ENCODE measurements at places on chromosomes 2 and 18.

- DNase-seq, result no peak
These were observed 66.6 kb downstream of the CTIF start for GRCh38 chr18:48605408-48605845.

DNA sequence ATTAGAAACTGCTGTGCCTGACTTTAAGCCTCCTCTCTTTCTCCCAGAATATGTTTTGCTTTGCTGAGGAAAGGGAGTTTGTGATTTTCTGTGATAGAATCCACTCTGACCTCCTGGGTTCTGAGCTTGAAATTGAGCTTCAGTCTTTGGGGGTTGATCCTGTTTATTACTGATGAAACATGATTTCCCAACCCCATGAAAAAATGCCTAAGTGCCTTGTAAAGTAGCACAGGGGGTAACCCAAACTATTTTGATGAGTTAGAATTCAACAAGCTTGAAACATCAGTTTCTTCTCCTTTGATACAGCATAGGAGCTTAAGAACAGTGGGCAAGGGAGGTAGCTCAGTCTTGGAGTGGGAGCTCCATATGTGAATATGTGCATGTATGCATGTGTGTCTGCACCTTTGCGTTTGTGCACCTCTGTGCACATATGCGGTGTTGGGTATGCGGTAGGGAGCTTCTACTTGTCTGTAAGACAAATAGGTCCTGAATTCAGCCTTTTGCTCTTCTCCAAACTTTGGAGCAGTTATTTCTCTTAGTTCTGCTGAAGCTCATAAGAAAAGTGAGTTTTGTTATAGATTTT lies 364.6 kb downstream of the OSR1 start:
- DNase-seq, result no peak

DNA sequence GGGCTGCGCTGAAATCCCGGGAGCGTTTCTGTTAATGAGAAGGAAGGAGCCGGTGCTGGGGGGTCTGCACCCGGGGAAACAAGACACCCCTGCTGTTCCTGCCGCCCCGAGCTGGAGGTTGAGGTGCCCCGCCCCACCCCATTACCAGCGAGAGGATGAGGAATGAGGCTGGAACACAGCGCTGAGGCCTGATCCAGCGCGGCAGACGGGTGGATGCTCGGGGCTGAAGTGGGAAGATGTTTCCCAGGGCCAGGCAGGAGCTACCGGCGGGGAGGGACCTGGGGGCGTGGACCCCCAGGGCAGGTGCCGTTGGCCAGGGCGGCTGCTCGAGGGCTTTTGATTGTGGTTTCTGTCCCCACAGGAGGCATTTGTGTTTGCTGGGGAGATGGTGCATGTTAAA lies 134.3 kb upstream of the CTDP1 start:
- no peak for DNase-seq

- DNase-seq, result no peak
These were observed 316.4 kb downstream of the DSEL start for GRCh38 chr18:67199993-67200617.

DNA sequence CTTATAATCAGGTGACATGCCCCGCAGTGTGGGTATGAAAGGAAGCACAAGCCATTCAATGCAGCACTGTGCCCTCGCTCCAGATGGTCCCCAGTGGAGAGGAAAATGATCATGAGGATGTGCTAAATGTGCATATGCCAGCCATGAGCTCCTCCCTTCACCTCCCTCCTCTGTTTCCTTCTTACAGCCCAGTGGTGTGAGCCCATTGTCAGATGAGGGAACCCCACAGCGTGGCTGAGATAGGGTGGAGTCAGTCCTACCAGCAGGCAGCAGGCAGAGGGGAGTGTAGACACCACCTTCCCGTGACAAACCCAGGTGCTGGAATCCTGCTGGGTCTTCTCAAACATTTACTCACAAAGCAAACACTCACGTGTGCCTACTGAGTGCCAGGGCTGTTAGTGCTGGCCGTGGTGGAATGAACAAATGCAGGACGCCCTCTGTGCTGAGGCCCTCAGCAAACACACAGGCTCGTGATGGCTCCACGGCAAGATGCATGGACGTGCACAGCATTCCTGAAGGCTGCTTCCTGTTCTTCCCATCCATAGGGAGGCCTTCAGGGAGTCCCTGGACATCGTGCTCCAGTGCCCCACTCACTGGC lies 181.7 kb upstream of the TPO start:
- DNase-seq, result no peak

DNA sequence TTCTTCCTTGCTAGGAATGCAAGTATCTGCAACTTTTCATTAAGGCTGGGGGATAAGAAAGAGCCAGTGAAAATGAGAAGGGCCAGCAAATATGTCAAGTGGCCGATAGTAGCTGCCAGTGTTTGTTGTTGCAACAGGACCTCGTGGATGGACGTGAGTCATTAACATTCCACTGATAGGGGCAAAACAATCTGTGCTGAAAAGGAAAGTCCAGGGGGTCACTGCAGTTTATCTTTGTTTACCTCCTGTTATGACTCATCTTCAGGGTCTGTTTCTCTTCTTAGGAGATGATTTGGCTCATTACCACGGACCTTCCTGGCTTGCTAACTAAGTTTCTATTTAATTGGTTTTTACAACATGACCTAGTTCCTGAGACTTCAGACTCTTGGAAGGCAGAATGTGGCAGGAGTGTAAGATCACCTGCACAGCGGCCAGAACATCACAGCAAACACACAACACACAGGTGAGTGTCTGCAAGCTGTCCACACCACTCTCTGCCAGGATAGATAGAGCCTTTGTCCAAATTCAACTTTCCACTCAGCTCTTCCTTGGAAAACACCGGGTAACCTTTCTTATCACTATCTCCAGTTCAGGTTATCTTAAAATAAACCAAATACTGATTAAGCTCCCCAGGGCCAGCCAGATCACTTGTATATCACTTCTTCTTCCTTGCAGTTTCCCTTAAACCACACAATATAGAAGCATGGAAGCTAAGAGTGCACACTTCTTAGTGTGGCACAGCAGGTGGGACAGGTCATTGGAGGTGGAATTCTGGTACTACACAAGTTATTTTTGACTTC lies 157.5 kb upstream of the LMAN1 start:
- DNase-seq, result no peak

- DNase-seq, result no peak
These were observed 34.6 kb downstream of the PREPL start for GRCh38 chr2:44326548-44327264.

GRCh38 chr18:76538846-76539245 lies 43.8 kb upstream of the ZNF516 start:
- DNase-seq, result no peak

DNA sequence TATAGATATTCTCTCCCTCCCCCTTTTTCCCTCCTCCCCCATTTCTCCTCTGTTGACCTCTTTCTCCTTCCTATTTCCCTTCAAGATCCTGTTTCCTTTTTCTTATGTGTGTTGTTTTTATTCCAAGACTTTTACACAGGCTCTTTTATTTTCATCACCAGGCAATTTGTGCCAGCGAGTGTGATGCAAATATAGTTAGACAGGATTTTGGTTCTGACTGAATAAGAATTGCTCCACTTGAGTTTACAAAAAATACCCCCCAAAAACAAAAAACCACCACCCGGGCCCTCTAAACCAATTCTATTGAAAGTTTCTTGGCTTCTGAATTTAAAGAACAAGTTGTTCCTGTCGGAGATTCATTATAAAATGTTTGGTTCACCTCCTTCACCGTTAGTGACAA lies 50.9 kb upstream of the MAPK4 start:
- no peak for DNase-seq

DNA sequence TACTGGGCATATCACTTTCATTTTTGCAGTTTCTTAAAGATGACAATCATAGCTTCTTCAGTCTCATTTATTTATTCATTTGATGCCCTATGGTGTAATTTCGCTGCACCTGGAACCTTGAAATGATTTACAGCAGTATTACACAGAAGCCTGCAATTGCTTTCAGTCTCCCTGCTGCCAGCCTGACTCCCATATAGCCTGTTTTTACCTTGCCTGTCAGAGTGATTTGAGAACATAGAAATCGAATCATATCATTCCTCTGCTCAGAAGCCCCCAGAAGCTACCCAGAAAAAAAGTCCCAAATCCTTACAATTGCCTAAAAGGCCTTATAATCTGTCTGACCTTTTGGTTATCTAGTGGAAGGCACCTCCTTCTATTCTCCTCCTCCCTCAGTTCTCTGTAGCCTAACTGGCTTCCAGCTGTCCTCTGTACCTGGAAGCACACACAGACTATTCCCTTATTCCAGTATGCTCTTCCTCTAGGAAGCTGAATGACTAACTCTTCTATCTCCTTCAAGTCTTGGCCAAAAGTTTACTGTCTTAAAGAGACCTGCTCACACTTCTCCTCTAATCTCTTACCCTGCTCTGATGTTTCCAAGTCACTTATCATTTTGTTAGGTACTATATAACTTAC lies 12.6 kb downstream of the SCN3A start:
- no peak for DNase-seq

DNA sequence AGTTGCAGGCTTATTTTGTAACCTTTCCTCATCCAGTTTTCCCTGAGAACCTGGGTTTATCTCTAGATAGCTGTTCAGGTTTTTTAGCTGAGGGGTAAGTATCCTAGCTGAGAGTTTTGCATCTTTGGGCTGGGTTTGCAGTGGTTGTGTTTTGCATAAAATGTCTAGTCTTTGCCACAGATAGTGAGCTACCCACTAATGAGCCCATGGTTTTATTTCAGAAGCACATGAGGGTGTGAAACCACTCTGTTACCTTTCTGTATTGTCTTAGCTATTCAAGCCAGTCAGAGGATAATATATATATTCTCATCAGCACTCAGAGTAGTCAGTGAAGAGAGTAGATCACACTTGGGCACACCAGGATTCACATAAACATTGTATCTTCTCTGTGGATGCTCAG lies 24.6 kb upstream of the TXNDC2 start:
- DNase-seq, result no peak

DNA sequence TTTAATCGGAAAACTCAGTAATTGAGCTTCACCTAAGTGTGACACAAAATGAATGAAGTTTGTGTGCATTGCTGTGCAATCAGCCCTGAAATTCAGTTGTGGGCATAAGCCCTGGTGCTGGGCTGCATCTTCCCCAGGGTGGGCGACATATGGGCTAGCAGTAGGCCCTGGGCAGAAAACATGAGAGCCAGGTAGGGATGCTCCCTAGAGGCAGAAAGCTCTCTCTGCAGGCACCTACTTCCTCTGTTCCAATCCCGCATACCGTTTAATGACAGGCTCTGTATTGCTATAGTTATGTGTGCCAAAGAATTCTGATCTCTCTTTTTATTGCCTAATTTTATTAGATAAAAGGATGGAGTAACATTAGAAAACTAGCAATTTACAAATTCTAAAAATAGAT lies 456.7 kb downstream of the NRXN1 start:
- DNase-seq, result no peak

- DNase-seq, result no peak
These were observed 94.0 kb downstream of the GLI2 start for GRCh38 chr2:120829633-120830025.

DNA sequence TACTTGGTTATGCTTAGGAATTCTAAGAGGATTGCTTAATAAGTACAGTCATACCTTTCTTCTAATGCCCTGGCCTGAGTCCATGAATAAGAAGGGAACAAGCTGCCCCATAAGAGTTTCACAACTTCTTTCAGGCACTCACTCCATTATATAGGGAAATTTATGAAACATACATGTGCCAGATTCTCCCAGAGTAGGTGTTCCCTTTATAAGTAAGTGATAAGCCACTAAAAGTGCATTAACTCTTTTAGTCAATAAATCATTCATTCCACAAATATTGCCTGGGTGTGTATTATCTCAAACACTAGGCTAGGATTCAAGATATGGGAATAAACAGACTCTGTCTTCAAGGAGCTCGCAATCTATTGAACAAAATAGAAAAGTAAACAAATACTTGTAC lies 84.5 kb upstream of the RBBP8 start:
- DNase-seq, result no peak

- DNase-seq, result no peak
These were observed 88.8 kb downstream of the CDC42EP3 start for GRCh38 chr2:37582481-37583220.

DNA sequence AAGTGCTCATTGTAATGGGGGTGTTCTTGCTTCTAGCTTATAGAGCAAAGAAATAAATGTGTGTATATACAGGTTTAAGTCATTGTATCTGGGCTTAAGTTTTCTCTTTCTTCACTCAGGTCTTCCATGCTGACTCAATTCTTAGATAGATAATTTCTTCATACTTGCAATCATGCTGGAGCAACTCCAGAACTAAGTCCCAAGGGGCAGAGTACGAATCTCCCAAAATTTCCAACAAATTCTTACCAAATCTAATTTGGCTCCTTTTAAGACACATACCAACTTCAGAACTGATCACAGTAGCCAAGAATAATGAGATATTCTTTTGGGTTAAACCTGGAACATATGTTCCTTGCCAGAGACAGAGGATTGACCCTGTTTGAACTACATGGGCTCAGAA lies 4.3 kb upstream of the SPAG16 start:
- DNase-seq, result no peak

DNA sequence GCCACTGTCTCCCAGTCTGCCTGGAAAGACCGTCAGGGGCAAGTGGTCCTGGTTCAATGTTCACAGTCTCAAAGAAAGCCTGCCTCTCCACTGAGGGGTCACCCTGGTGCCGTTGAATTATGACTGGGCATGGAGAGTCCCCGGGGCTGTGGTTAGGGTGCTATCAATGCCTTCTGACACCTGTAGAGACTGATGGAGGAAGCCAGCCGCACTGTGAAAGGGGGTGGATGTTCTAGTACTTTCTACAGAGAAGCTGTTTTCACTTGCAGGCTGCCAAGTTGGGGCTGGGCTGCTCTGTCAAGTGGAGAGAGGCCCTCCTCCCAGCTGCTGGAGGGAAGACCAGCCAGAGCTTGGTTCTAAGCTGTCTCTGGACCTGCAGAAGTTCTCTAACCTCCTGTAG lies 80.5 kb downstream of the BCL2L11 start:
- DNase-seq, result no peak

- peak; percentile 6 for DNase-seq
These were observed 266.5 kb downstream of the NEDD4L start for GRCh38 chr18:58310517-58310916.

DNA sequence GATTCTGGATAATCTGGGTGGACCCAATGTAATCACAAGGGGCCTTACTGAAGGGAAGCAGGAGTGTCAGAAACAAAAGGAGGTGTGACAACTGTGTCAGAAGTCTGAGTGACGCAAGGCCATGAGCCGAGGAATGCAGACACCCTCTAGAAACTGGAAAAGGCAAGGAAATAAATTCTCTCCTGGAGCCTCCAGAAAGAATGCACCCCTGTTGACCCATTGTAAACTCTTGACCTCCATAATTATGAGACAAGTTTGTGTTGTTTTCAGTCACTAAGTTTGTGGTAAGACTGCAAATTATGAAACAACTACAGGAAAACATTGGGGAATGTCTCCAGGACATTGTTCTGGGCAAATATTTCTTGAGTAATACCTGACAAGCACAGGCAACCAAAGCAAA lies 47.3 kb upstream of the B3GNT7 start:
- DNase-seq, result no peak

Measured in stimulated activated CD4-positive, alpha-beta T cell treated with anti-CD3 and anti-CD28 coated beads, Interleukin-15, amount 100 ng/mL, for 1 hour (primary cell).